ENCODE measurements at places on chromosomes 4 and X.

DNA sequence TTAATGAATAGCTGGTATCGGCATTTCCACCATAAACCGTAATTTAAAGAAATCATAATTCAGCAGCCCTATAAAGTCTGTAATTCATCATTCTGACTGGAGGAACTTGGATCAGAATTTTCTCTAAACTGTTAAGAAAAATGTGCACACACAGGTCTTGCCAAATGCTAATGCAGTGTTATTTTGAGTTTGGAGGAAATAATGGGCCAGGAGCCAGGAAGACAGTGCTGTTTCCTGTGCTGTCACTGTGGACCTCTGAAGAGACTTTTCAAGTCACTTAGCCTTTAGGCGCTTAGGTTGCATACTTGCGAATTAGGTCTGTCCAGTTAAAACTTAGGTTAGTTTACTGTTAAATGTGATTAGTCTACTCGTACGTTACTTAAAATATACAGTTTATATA, 137.5 kb upstream of the ANXA3 start:
- DNase-seq = no peak

GRCh38 chr4:57113870-57114269, 3.7 kb upstream of the IGFBP7 start:
- no peak for DNase-seq

- no peak for DNase-seq
These were observed 495.2 kb downstream of the PDGFC start for GRCh38 chr4:156476359-156476758.

DNA sequence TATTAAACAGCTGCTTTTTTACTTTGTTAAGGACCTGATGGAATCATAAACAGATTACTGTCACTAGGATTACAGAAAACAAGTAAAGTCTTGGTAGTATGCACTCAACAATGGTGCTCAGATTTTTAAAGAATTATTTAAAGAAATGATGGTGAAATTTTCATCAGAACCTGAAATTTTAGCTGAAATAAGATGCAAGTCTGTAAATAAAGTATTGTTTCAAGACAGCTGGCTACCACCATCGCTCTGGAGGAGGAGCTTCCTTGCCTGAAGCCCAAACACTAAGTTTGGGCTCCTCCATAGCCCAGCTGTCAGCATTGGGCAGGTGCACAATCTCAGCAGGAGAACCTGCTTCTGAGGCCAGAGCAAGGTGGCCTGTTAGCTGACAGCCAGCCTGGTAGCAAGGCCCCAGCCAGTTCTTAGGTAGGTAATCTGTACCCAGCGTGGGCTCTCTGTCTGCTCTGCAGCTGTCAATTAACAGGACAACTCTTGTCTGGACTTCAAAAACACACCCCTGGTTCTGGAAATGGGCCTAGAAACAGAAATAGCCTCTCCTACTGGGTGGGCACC, 4.6 kb downstream of the GAB1 start:
- DNase-seq = no peak

- no peak for DNase-seq
These were observed 119.4 kb upstream of the SORBS2 start for GRCh38 chr4:185931375-185931774.

- DNase-seq = no peak
These were observed 204.9 kb downstream of the SMARCA1 start for GRCh38 chrX:129318375-129318774.

GRCh38 chrX:130680164-130681035, 222.6 kb downstream of the ENOX2 start:
- DNase-seq = no peak

DNA sequence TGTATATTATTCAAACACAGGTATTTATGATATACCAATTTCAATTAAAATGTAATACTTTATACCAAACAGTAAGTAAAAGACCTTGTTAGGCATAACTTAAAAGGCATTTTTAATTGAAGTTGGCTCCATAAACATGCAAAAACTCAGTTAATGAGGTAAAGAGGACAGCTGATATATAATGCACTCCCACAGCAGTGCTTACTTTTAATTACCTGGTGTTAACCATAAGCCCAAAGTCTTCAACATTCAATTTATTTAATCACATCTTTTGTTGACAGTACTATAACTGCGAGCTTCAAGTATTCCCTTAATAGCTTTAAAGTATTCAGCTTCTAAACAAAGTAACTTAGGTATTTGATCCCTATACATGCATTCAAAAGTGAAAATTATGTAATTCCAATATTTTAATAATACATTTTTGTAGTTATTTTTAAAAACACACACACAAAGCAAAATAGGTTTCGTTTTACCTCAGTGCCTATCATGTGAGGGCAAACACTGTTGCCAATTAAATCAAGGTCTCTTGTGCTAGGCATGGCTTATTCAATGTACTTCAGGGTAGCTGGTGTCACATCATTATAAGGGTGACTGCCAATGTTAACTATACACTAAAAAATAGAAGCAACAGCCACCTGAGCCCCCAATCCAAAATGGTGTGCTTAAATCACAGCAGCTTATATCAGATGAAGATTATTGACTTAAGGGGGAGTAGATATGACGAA, 197.1 kb downstream of the LRBA start:
- DNase-seq = no peak

- no peak for DNase-seq
These were observed 16.8 kb downstream of the APBB2 start for GRCh38 chr4:41197495-41197894.

- no peak for DNase-seq
These were observed 183.1 kb downstream of the HS6ST2 start for GRCh38 chrX:132775263-132775823.

DNA sequence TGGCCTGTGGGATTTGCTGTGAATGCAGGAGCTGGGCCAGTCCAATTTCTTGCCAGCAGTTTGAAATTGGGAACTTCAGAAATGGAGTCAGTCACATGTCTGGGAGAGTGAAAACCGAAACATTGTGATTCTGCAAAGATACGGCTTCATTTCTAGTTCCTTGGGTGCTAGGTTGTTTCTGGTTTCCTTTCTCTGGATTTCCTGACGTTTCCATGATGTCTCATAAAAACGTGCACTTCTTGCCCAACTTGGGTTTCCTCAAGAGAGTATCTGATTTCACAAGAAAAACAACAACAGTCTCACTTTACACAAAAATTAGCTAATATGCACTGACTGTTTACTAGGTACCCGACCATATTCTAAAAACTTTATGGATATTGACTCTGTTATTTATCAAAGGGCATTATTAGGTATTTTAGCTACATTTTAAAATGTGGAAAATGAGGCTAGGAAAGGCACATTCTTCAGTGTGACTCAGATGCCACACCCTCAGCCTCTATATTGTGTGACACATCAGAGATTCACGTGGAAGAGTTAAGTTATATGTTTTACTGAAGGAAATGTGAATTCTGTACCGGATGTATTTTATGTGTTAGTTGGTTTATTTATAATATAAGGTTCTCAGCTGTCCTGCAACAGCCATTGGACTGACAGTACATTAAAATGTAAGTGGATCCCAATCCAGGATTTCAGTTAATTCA, 225.0 kb upstream of the PUDP start:
- DNase-seq = no peak

- no peak for DNase-seq
These were observed 2.7 kb upstream of the ADH7 start for GRCh38 chr4:99437723-99438404.

GRCh38 chr4:171947400-171947799, 134.2 kb downstream of the GALNTL6 start:
- no peak for DNase-seq

DNA sequence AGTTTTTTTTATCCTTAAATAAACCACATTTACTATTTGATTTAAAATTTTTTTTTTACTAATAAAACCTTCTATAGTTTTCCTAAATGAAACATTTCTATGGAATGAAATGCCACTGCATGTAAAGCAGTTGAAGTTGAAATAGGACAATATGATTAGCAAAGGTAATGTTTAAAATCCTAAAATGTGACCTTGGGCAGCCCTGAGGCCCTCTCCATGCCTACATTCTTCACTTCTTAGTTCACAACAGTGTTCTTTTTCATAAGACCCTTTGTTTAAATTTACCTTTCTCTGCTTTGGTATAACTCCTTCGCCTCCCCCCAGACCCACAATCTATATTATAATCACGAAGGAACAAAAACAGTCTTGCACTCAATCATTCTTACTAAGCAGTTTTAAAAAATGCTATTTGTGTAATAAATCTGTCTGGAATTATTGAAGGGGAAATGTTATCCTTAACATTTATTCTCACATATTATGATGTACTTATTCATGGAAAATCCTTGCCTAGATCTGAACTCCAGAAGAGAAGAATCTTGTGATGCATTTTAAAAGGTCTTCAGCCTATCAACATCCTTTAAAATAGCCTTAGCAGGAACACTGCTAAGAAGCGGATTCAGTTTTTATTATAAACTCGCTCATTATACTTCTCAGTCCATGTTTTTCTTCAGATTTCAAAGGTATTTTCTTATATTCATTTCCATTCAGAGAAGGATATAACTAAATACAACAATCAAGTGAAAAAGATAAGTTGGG, 124.6 kb upstream of the NAP1L5 start:
- no peak for DNase-seq

DNA sequence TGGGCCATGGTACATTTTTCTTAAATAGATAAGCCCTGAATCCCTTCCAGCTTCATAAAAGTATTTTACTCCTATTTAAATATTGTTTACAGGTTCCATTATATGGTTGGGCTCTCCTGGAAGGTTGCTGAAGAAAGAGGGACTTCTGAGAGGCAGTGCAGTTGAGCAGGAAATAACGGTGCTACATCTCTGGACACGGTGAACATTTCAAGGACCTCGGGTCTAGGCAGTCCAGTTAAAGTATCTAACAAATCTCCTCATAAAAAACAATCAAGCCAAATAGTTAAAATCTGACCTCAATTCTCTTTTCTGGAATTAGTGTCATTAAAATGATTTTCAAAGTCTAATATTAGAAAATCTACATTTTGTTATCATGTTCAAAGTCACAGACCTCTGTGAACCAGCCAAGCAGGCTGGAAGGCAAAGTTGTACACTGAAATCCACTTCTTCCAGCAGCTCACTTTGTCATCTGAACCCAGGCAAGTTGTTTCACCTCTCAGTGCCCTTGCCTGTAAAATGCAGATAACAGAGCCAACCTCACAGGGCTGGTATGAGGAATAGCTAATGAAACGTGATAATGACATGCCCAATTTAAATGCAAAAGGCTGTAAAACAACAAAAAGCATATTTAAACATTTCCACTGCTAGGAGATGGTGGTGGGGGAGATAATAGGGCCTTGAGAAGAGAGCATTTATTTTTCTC, 267.0 kb upstream of the KLF3 start:
- no peak for DNase-seq

DNA sequence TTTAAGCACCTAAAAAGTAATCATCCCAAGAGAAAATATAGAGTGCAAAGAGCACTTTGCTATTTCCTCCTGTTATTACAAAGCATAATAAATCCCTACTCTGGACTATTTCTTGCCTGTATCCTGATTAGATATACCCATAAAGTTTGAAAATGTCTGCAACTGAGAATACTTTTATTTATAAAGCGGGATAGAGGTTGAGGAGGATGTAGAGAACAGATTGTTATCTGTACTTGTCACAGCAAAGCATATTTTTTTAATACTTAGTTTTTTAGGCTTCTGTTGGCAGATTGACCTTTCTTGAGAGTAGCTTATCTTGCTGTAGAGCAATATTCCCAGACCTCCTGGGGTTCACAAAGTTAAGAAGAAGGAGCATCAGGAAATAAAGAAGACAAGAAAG, 396.1 kb downstream of the KCNIP4 start:
- DNase-seq = no peak

- DNase-seq = no peak
These were observed 243.5 kb downstream of the GPAT3 start for GRCh38 chr4:83779103-83780052.

DNA sequence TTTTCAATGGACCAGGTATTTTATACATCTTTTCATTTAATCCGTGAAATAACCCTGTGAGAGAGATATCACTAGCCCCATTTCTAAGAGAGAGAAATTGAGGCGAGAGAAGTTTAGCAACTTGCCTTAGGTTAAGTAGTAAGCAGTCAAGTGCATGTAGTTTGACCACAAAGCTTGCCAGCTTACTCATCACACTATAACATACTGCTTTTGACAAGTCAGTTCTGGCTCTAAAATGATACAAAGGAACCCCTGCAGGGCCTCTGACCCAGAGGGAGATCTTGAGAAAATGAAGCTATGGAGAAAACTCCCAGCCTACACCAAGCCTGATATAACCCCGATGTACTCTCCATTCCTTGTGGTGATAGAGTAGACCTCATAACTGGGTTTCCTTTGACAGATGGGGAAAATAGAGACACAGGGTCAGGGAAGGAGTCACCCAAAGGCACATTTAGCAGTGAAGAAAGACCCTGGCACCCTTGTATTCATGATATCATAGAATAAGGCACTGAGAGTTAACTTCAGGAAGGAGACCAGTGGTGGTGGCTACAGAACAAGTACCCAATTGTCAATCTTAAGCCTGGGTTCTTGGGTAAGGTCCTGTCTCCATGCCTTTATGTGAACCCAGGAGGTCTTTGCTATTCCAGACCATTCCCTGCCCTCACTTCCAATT, 60.2 kb upstream of the MSN start:
- no peak for DNase-seq

- no peak for DNase-seq
These were observed 458.8 kb upstream of the LCORL start for GRCh38 chr4:18480342-18480741.

GRCh38 chrX:84153538-84153937, 34.5 kb downstream of the RPS6KA6 start:
- no peak for DNase-seq

DNA sequence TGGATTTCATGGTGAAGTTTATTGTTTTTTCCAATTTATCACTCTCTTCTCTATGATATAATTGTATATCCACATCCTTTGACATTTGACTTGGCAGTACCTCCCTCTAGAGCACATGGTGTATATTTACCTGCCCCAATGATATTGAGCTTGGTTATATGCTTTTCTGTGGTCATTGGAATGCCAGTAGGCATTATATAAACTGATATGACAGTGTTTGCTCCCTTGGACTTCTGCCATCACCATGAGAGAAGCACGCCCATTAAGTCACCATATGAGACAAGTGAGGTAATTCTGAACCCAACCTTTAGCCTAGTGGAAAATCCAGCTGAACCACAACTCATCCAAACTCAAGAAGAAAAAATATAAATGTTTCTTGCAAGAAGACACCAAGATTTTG, 2761.5 kb downstream of the ARAP2 start:
- no peak for DNase-seq

- no peak for DNase-seq
These were observed at the start of gene SOD3 for GRCh38 chr4:24794916-24795665. Gene SOD3, plus strand, starts transcription at chr4:24795573. Its CDS starts 3,949 bp downstream, at chr4:24799522.

DNA sequence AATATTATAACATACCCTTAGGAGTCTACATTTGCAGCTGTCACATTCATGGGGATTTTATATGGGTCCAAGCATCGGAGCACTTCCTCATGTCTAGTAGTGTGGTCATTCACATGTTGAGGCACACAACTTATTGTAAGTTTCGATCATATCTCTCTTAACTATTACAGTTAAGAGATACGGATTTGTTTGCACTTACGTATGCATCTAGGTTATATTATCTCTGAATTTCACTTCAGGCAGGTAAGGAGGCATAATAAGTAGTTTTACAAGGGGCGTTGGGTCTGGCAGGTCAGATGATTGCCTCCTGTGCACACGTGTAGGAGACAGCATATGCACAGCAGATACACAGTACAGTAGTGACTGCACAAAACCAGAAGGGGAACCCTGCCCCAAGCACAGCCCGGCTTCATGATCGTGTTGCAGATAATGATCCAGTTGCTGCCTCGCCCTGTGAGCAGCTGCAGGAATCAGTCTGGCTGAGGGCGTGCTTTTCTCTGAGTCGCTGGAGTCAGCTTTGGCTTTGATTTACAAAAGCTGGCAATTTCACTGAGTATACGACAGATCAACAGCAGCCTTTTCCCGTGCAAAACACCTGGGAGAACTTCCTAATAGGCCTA, 302.9 kb upstream of the GATB start:
- DNase-seq = peak; percentile 61

All from CD4-positive, alpha-beta memory T cell (primary cell).